NCI-H187 treated with DMSO at 0.1 percent for 48 hours (cell line): ENCODE measurements at places on chromosomes 3 and 15.

GRCh38 chr3:61664105-61664482, 102.7 kb downstream of the PTPRG start:
- DNase-seq, result no peak

GRCh38 chr3:27528791-27529190, 44.6 kb upstream of the SLC4A7 start:
- DNase-seq, result no peak

DNA sequence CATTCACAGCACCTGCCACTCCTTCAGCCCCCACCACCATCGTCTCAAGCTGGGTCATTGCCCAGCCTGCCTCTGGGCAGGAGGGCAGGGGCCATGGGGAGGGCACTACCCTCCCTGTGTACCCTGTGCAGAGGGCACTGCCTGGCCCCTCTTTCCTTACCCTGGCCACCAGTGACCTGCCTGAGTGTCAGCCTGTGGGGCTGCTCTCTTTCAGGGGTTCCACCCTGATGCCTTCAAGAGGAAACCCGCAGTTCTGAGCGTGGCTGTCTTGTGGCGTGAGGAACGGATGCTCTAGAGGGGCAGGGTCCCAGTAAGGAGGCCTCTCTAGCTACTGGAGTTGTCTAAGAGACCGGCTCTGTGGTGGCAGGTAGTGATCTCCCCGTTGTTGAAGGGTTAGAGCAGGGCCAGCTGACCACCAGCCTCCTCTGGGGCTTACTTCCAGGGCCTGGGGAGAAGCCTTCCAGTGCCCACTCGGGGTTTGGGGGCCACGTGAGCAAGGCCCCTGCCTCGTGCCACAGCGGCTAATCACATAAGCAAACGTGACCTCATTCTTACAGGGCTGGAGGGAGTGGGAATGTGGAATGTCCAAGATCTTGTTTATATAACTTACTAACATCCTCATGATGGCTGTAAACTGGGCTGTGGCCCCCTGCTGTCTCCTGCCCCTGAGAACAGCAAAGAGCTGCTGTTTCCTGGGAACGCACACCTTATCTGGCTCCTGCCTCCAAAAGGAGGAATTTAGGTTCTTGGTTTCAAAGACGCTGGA, 31.4 kb upstream of the SEC13 start:
- DNase-seq, result no peak

- DNase-seq, result no peak
Observed at GRCh38 chr3:147415874-147416273, 6.7 kb downstream of the ZIC1 start.

- DNase-seq, result no peak
Observed at GRCh38 chr3:10520072-10520471, 14.7 kb upstream of the ATP2B2 start.

GRCh38 chr3:81249540-81250029, 511.9 kb downstream of the GBE1 start:
- no peak for DNase-seq

GRCh38 chr15:31325595-31326155, 960 bp upstream of the KLF13 start:
- DNase-seq, result no peak

DNA sequence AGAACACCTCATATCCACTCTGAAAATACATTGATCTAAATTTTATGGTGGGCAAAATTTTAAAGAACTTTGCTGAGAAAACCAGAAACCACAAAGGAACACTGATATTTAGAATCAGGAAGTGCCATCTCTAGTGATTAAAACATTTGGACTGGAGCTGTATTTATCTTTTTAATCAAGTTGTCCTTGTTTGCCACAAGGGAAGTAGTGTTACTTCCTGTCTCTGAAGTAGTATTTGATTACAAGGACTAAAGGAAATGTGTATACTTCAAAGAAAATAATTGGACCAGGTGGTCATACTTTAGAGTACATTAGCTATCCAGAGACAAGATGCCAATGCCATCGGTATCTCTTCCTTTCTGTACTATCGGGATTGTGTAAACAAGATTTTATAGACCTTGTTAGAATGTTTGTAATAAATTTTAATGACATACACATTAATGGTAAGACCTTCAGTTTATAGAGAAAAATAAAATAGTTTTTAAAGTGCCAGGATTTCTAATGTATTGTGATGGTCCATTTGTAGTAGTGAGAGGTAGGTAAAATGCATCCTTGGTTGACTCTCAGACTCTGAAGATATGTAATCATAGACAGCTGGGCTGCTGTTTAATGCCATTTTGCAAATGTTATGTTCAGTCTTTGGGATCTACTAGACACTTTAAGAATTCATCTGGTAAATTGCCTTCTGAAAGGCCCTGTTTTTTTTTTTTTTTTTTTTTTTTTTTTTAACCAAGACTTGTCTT, 131.9 kb downstream of the B3GALNT1 start:
- DNase-seq, result no peak

DNA sequence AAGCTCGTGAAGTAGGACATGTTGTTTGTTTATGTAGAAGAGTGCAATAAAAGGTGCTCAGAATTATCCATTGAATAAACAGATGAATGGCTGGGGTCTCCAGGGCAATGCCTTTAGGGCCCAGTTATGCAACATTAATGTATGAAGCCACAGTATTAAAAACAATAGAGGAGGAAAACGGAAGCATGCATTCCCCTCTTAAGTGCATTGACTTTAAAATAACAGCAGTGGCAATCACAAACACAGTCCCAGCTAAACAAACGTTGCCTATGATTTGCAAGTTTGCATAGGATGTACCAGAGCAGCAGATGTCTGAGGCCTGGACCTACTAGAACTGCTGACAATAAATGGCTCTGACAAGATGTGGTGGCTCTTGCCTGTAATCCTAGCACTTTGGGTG, 60.6 kb upstream of the GCNT3 start:
- no peak for DNase-seq

DNA sequence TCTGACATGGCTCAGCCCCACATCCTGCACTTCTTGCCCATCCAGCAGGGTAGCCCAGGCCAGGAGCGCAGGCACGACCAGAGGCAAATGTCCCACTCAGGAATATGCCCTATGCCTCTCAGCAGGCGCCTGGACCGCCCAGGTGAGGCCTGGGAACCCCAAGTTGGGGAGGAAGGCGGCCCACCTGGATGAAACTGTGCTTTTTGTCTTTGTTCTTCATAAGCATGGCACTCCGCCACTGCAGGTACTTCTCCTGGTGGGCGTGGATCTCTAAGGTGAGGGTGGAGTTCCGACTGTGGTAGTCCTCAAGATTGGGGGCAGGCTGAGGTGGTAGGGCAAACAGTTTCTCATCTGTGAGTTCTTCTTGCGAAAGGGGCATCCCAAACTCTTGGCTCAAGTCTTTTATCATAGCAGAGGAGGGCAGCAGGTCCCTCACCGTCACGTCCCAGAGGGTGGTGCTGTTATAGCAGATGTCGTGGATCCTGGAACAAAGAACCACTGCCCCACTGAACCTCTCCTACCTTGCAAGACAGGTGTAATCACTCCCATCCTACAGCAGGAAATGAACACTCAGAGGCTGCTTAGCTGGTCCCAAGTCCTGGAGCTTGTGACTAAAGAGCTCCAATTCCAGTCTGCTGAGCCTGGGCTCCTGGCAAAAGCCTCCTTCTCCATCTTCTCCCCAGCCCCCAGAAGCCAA, 53.2 kb downstream of the ACAD9 start:
- DNase-seq, result no peak

DNA sequence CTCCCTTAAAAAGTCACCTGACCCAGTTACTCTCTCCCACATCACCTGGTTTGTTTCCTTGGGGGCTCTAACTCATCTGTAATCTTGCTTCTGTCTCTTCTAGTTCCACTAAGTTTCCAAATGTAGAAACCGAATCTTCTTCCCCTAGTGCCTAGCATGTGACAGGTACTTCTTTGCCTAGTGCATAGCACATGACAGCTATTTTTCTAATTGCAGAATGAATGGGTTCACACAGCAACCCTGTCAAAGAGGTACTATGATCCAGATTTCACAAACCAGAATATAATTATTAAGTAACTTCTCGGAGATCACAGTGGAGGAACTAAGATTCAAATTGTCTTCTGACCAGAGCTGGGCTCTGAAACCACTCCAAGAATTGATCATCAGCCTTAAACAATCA, 7.4 kb downstream of the DPH3 start:
- DNase-seq, result no peak
